Natural killer cell treated with Interleukin-12 subunit alpha and Interleukin-12 subunit beta and Interleukin-15 and Interleukin-18, amount 100 ng/mL, for 72 hours (primary cell): ENCODE measurements at places on chromosomes 13 and 19. TPM values are rescaled to one million over a fixed set of nuclear protein-coding genes. Genes with fewer than 3 reads are reported as not detected.

The DENND1C gene
- 73.6 TPM for total RNA-seq

- H3K36me3 ChIP-seq, result peaks cover under 1% of the 10 kb centered on the region
- no peaks in the 10 kb centered on the region for H3K27me3 ChIP-seq
- no peak for DNase-seq
- H3K4me1 ChIP-seq, result peaks cover 4% of the 10 kb centered on the region
Observed at GRCh38 chr13:31962731-31963370, 68.7 kb upstream of the FRY start.

- H3K27me3 ChIP-seq, result peaks cover 8% of the 10 kb centered on the region
- peaks cover 9% of the 10 kb centered on the region for H3K4me1 ChIP-seq
- no peak overlapping the region for H3K27ac ChIP-seq
- H3K4me3 ChIP-seq, result peak overlapping the region; percentile 53
Observed at GRCh38 chr13:40026174-40026585, 370.7 kb downstream of the COG6 start.

DNA sequence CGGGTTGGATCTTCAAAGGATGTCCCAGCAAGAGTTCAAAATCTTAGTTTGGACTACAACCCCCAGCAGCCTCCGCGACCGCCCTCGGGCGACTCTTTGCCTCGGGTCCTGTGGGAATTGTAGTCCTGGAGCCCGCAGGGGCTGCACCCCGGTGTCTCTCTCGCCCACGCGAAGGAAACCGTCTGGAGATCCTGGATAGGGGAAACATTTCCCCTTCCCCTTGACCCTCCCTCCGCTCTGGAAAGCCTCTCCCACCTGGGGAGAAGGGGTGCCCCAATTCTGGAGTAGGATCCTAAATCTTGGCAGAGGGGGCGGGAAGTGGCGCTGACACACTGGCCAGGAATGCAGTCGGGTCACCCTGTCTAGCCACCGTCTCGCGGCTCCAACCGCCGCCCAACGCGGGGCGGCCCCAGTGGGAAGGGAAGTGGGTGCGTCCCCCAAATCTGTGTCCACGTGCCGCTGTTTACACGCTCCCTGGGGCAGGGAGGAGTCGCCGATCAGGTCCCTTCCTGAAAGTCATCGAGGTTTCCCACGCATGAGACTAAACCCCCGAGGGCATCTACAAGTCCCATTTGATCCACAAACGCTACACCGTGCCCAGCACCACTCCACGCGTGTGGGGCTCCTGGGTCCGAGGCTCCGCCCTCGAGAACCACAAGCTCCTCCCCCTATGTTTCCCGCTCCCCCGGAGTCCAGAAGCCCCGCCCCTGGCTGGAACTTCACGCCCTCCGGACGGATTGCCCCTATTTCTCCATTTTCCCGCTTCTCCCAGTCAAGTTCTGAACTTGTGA, 761 bp upstream of the PPP1R13L start:
- peaks cover 4% of the 10 kb centered on the region for H3K27me3 ChIP-seq
- peak overlapping the region; percentile 91 for H3K27ac ChIP-seq
- peak; percentile 87 for DNase-seq

GRCh38 chr13:20360041-20360491, 127.9 kb upstream of the GJB6 start:
- no peaks in the 10 kb centered on the region for H3K36me3 ChIP-seq
- H3K4me1 ChIP-seq, result peaks cover 21% of the 10 kb centered on the region
- H3K27ac ChIP-seq, result no peak overlapping the region
